Stimulated activated CD8-positive, alpha-beta memory T cell treated with anti-CD3 and anti-CD28 coated beads, Interleukin-15, amount 100 ng/mL, for 4 hours (primary cell): ENCODE measurements at places on chromosomes 16 and 17.

DNA sequence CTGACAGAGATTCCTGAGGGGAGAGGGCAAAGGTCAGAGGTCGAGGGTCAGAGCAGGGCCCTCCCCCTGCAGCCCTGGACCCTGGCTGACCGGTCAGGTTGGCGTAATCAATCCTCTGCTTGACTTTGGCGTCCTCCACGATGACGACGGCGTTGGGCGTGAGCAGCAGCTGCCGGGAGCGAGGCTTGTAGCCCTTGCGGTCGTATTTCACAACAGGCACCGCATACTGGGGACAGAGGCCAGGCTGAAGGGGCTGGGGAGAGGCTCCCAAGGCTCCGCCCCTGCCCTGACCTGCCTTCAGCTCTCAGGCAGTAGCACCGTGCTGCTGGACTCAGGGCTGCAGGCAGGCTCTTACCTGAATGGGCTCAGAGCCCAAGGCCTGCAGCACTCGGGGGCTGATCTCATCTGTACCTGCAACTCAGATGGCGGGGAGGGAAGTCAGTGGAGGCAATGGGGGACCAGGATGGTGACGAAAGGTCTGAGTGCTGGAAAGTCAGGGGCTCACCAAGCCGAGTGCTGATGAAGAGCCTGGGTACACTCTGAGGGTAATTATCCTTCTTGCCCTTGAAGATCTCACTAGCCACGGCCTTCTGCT, 12.0 kb upstream of the CRK start:
- DNase-seq: no peak

- no peak for DNase-seq
Observed at GRCh38 chr17:41500131-41500911, 5.1 kb downstream of the KRT13 start.

DNA sequence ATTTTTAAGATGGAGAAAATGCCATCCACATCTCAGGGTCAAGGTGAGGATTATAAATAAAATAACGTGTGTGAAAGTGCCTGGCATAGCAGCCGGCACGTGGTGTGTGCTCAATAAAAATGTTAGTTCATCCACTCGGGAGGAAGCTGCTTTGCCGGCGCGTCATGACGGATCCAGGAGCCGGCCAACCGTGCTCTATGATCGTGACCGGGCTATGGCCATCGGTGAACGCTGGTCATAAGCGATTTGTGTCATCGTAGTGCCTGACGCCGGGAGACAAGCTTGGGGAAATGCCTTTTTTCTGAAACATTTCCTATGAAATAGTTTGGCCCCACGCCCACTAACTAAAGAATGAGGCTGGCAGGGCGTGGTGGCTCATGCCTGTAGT, 74.0 kb downstream of the CMC2 start:
- no peak for DNase-seq

DNA sequence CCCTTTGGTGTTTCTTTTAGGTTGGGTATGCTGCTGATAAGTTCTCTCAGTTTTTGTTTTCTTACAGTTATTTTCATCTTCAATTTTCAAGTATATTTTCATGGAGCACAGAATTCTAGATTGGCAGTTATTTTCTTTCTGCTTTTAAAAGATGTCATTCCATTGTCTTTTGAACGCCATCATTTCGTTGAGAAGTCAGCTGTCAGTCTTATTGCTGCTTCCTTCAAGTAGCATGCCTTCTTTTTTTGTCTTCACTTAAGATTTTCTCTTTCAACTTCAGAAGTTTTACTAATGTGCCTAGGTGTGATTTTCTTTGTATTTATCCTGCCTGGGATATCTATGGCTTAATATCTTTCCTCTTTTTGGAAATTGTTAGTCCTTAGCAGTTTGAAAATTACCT, 262.2 kb upstream of the PMFBP1 start:
- no peak for DNase-seq

GRCh38 chr16:13435415-13435814, 484.5 kb upstream of the ERCC4 start:
- no peak for DNase-seq

DNA sequence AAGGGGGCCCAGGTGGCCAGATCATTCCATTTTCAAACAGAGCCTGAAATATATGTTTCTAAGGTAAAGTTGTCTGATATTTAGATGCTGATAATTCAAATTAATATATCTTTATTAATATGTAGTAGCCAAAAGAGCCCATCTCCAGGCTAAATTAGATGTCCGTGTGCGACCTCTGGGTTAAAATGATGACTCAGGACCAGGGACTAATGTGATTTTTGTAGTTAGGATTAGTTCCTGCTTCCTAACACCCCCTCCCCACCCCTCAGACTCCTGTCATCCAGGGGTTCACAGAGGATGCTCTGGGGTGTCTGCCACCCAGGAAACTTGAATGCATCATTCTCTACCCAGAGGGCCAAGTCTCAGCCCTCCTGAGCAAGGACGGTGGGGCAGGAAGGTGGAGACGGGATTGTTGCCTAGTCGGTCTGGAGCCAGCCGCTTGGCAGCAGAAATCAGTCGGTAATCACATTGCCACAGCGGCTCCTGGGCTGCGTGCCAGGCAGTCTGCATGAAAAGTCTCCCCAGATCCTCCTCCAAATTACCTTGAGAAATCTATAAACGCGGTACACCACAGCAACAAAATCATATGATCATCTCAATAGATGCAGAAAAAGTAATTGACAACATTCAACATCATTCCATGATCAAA, 29.8 kb downstream of the CNGB1 start:
- no peak for DNase-seq
